ENCODE measurements at places on chromosomes 5 and 9. TPM values are rescaled to one million over a fixed set of nuclear protein-coding genes. Genes with fewer than 3 reads are reported as not detected.

TICAM2 gene
- 11.1 TPM for total RNA-seq

PCDHB13 gene
- 0.10 TPM for total RNA-seq

GFPT2 gene
- not detected for total RNA-seq

TPD52L3 gene
- total RNA-seq = not detected

GLDC gene
- 15.2 TPM for total RNA-seq

EIF4E1B gene
- total RNA-seq = not detected

FAM221B gene
- total RNA-seq = not detected

Data from natural killer cell treated with Interleukin-12 subunit alpha and Interleukin-12 subunit beta and Interleukin-15 and Interleukin-18, amount 100 ng/mL, for 72 hours (primary cell).